ENCODE measurements at places on chromosomes 2 and 18.

DNA sequence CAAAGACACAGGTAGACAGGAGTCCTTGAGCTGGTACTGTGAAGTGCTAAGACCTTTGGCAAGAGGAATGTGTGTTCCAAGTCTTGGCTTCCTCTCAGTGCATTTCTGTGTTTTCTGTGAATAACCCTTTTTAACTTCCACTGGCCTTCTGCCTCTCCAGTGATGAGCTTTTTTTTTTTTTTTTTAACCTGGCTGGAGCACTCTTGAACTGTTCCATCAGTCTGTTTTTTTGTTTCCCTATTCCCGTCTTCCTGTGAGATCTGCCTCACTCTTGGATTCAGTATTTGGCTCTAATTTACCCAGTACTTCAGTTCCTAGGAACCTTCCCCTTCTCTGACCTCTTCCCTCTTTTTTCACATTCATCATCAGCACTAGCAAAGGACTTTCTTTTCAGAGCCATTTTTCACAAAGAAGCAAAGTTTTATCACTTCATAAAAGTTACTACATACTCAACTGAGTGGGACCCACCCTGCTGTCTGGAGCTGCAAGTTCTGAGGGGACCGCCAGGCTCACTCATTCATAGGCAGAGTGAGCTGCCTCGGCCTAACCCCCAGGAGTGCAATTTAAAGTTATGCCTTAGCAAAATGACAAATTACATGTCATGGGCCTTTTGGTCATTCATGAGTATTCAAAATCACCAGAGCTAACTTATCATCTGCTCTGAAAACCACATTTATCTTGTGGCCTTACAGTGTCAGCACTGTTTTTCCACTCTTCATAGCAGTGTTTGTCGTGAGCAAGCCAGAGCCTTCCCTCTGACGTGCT is 126.9 kb upstream of the DAPL1 start:
- DNase-seq = no peak

GRCh38 chr2:225600444-225600843 is 200.9 kb downstream of the NYAP2 start:
- no peak for DNase-seq

GRCh38 chr2:224584785-224585210 is 365 bp downstream of the CUL3 start:
- DNase-seq = no peak

DNA sequence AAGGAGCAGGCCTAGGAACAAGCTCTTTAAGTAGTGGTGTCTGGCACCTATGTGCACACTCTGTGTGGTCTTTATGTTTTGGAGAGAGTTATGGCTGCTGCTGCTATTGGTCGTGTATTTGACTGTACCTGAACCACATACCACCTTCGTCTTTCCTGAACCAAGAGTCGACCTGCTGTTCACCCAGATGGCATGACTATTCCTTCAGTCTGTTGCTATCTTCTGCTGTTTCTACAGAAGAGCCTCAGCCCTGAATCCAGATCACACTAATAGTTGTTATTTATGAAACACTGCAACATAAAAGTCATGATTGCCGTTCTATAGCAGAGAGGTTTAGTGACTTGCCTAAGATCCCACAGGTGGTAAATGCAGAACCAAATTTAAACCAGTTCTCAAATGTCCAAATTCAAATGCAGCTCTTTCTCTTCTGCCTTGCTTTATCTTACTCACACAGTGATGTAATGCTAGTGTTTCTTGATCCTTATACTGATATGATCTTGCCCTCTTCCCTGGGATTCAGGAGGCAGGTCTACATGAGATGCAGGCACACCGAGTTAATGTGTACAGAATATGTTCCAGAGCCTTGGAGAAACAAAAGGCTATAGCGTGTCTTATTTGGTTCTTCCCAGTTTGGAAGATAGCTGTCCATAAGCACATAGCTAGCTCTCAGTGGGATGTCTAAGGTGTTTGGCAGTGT is 122.1 kb upstream of the FOSL2 start:
- no peak for DNase-seq

DNA sequence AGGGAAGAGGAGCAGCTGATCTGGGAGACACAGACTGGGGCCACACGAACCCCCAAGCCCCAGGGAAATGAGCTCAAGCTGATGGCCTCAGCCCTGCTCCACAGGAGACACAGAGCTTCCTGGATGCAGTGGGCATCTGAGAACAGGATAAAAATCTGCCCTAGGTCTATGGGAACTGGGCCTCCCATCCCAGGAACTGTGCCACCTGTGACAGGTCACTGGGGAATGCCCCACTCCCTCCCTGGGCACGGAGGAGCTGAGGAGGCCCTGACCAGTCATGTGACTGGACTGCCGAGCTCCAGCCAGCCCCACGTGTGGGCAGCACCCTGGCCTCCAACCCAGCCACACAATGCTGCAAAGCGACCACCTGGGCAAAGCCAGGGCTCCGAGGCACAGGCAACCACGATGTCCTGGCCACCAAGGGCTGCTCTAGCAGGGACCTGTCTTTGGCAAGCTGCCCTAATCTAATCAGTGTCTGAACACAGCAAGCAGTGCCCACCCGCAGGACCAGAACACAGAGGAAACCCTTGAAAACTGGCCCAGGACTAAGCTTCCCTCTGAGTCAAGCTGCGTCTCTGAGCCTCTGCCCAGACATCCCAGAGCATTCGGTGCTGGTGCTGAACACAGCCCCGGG is 57.8 kb upstream of the ID2 start:
- DNase-seq = no peak

DNA sequence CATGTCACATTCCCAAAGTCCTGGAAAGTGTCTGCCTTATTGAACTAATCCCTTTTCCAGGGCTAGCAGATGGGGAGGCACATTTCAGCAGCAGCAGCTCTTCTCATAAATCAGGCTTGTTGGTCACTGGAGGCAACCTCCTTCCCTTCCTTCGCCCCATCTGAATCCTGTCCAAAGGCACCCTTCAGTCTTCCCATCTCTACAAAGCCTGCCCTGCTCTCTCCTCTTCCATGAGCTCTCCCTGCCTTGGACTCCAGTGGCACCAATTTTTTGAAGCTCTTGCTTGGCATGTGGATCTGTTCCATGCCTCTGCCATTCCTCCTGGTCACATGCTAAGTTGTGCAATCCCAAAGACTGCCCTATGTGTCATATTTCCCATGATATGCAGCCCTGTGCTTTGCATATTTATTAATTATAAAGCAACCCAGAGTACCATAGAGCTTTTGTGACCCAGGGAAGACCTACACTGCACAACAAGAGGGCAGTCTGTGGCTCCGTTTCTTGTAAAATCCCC is 70.3 kb downstream of the ANTXR1 start:
- no peak for DNase-seq

- DNase-seq = no peak
Observed at GRCh38 chr2:175233135-175233719, 51.7 kb upstream of the ATP5MC3 start.

GRCh38 chr2:58604096-58604495 is 363.0 kb upstream of the FANCL start:
- DNase-seq = no peak

DNA sequence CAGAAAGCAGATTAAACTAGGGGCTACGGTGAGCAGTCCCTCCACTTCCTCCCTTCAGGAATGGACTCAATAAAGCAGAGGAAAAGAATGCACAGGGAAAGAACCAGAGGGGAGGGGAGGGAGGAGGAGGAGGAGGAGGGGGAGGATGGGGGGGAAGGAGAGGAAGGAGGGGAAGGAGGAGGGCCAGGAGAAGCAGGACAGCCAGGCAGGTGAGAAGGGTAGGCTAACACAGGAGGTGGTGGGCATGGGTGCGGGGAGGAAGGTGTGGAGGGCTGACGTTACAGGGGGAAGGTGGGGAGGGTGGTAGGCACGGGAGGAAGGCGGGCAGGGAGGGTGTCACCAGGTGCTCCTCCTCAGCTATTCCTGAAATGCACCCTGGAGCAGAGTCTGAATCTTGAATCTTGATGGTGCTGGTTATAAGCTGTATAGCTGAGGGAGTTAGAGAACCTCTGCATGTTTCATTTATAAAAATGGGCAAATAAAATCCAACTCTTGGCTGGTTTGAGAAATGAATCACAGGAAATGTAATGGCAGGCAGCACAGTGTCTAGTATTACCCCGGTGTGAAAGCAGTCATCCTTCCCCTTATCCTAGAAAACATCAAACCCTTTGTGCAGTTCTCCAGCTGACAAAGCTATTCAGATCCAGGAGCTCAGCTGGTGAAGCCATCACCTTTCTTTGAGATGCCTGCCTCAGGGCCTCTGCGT is 3.4 kb downstream of the TMEM18 start:
- DNase-seq = no peak

DNA sequence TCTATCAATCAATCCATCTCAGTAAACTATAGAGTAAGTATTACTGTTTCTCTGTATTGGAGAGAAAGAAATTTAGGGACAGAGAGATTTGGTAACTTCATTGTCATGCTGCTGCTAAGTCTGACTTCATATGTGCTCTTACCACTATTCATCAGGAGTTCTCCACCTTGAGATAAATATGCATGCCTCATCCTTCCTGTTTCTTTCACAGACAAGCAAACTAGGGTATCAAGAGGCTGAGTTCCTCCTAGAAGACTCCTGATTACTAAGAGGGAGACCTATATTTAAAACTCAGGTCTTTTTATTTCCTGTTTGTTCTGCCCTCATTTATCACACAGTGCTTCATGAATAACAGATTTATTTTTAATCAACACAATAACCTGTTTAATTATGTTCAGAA is 34.1 kb downstream of the RIT2 start:
- DNase-seq = no peak

DNA sequence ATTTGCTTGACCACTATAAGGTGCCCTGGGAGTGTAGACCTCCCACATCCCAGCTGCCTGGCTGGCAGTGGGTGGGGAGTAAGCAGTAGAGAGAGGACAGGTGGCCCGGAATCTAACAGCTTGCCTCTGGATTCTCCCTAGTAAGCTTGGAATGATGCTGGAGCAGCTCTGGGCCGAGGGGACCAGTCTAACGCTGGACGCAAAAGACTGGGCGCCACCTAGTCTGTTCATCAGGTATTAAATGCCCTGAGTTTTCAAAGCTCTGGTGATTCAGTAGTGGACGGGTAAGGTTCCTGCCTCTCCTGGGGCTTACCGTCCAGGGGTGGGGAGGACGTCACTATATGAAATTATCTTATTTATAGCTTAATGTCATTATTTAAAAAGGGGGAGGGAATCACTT is 648 bp upstream of the LYPD6B start:
- no peak for DNase-seq

GRCh38 chr2:202194418-202194817 is 44.0 kb downstream of the SUMO1 start:
- DNase-seq = no peak

DNA sequence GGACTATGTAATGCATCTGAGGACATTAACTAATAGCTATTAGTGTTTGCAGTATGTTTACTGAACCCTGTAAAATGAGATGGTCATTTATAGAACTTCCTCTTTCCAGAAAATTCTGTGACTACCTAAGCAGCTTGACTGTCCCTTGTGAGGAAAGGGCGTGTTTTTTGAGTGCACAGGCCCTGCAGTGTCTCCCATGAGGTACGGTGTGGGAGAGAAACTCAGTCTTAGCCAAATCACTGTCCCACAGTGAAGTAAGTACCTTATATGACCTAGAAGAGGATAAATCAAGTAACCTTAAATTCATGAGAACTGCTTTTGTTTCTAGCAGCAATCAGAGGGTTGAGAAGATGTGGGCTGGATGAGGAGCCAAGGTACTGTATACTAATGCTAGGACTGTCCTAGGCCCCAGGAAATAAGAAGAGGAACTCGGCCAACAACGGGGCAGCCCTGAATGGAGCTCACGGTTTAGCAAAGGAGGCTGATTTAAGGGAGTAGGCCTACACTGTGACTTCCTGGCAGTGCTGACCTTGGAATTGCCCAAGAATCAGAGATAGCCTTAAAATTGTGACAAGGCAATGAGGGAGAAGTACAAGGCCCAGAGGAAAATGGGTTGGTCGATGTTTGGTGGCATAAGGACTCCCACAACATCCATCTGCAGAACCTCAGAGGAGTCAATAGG is 103.5 kb upstream of the CTAGE1 start:
- no peak for DNase-seq

- DNase-seq = no peak
Observed at GRCh38 chr2:121368155-121368554, 83.2 kb upstream of the TFCP2L1 start.

DNA sequence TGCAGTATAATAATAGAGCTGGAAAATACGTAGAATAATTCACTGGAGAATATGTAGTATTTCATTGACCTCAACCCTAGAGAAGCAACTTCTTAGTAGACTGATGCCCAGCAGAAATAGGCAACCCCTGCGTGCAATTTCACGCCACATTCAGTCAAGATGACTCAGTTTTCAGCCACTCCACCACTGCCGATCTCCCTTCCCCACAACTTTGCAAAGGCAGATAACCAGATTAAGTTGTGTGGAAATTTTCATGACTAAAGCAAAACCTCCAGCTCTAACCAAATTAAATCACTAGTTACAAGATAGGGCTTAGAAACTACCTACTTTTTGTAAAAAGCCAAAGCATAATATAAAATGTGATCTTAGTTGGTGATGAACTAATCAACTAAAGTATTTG is 63.3 kb upstream of the STK17B start:
- DNase-seq = no peak

- DNase-seq = no peak
Observed at GRCh38 chr2:45652090-45653031, 886 bp downstream of the PRKCE start.

- DNase-seq = no peak
Observed at GRCh38 chr18:59094569-59094968, 45.1 kb upstream of the SEC11C start.

- DNase-seq = no peak
Observed at GRCh38 chr2:241659150-241659739, 21.8 kb downstream of the ATG4B start.

DNA sequence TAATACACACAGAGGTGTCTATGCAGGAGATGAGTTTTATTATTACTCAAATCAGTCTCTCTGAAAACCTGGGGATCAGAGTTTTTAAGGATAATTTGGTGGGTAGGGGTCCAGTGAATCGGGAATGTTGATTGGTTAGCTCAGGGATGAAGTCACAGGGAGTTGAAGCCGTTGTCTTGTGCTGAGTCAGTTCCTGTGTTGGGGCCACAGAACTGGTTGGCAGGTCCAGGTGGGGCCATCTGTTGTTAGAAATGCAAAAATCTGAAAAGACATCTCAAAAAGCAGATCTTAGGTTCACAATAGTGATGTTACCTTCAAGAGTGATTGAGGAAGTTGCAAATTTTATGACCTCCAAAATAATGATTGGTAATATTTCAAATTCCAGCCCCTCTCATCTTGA is 86.9 kb downstream of the VSNL1 start:
- DNase-seq = no peak

DNA sequence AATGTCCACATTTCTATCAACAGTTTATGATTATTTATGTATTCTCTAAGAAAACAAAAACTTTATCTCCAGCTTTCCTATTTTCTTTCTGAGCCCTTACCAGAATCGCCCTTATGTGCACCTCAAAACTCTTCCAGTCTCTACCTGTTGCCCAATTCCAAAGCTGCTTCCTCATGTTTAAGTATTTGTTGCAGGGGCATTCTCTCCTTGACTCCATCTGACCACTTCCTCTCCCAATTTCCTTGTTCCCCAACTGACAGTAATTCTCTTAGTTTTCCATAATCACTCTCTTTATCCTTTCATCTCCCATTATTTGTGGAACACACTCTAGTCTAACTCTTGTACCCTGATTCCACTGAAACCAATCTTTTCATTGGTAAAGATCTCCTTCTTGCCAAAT is 105.4 kb upstream of the RBBP8 start:
- DNase-seq = no peak

- DNase-seq = no peak
Observed at GRCh38 chr2:48200620-48201293, 294.5 kb upstream of the FBXO11 start.

Data from D721Med (cell line).